Osteocyte (in vitro differentiated cells): ENCODE measurements at places on chromosomes 11 and 22. TPM values are rescaled to one million over a fixed set of nuclear protein-coding genes. Genes with fewer than 3 reads are reported as not detected.

DNA sequence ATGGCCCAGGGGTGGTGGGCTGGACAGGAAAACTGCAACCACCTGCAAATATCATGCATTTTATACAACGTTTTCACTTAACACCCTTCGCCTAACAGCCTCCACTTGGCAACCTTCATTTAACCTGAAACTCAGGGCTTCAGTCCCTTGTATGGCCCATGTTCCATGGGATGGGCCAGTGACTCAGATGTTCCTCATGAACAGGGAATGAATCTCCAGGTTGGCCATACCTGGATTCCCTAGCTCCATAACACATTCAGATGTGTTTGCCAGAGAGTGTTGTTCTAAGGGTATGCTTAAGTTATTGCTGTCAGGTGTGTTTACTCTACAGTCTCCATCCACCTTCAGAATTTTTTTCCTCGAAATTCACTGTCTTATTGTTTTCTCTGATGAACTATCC is 316.9 kb downstream of the JRKL start:
- no peaks in the 10 kb centered on the region for H3K36me3 ChIP-seq
- no peak for DNase-seq
- H3K4me1 ChIP-seq: no peaks in the 10 kb centered on the region

The NAALAD2 gene
- total RNA-seq: 3.9 and 5.5 TPM in 2 replicates

DNA sequence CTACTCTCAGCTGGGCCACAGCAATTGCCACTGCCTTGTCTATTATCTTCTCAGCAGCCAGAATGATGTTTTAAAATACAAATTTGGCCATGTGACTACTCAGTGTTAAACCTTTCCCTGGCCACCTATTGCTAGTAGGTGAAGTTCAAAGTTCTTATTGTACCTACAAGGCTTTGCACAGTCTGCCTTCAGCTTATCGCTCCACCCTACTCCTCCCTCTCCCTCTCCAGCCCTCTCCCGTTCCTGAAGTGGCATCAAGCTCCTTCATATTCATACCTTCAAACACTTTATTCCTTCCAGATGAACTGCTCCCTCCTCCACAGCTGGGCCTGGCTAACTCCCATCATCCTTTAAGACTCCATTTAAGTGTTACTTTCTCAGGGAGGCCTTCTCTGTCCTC is 37.3 kb downstream of the OR10A6 start:
- H3K27ac ChIP-seq: no peak overlapping the region
- peaks cover 2% of the 10 kb centered on the region for H3K36me3 ChIP-seq
- no peaks in the 10 kb centered on the region for H3K27me3 ChIP-seq
- no peak for DNase-seq
- peaks cover 43% of the 10 kb centered on the region for H3K4me1 ChIP-seq

DNA sequence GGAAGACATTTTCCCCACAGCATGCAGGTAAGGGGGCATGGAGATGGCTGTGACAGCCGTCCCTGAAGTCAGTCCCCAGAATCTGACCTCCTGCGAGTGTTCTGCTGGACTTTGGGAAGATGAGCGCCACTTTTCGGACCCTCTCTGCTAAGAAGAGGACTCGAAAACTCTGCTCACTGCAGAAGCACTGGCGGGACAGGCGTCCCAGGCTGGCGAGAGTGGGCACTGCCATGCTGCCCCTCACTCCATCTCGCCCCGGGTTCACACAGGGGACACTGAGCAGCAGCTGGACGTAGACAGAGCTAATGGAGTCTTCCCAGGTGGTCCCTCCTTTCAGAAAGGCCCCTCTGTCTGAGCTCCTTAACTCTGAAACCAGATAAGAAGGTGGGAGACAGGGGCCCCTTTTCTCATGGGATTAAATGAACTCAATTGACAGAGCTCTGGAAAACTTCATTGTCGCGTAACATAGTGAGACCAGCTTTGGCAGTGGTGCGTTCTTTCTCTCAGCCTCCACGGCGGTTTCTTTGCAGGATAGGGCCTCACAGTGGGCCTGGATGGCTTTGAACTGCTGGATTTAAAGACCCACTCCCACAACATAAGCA is 4.8 kb downstream of the ADAMTS8 start:
- peaks cover 2% of the 10 kb centered on the region for H3K36me3 ChIP-seq
- H3K27me3 ChIP-seq: peaks cover 58% of the 10 kb centered on the region
- H3K4me3 ChIP-seq: no peak overlapping the region

- DNase-seq: peak; percentile 87
- no peak overlapping the region for H3K27ac ChIP-seq
- H3K4me1 ChIP-seq: peaks cover 4% of the 10 kb centered on the region
- no peak overlapping the region for H3K4me3 ChIP-seq
- H3K36me3 ChIP-seq: peaks cover 11% of the 10 kb centered on the region
Observed at GRCh38 chr11:67613960-67614715, 7.4 kb downstream of the NDUFV1 start.

The CRYBB2 gene
- total RNA-seq: not detected in 2 replicates

DNA sequence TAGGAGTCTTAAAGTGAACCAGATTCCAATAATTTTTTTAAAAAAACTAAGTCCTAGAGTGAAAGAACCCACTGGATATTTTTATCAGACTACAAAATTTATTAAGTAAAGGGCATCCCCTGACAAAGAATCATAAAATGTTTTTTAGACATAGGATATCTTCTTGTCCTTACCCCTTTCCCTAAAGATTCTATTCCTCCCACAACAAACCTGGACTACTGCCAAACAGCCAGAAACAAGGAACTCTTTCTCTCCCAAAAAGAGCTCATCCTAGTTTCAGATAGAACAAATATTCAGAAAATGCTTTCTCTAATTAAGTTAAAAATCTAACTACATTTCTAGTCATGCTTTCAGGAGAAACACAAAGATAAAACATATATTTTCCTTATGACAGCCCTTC is 327.1 kb downstream of the FAM181B start:
- H3K27me3 ChIP-seq: no peaks in the 10 kb centered on the region
- no peaks in the 10 kb centered on the region for H3K4me1 ChIP-seq
- no peak overlapping the region for H3K4me3 ChIP-seq
- no peaks in the 10 kb centered on the region for H3K36me3 ChIP-seq
- no peak for DNase-seq
- no peak overlapping the region for H3K27ac ChIP-seq

The TRIM68 gene
- total RNA-seq: 10.7 and 13.8 TPM in 2 replicates

The TEX12 gene
- total RNA-seq: 0.78 TPM in 1 of 2 replicates, not detected in the other

DNA sequence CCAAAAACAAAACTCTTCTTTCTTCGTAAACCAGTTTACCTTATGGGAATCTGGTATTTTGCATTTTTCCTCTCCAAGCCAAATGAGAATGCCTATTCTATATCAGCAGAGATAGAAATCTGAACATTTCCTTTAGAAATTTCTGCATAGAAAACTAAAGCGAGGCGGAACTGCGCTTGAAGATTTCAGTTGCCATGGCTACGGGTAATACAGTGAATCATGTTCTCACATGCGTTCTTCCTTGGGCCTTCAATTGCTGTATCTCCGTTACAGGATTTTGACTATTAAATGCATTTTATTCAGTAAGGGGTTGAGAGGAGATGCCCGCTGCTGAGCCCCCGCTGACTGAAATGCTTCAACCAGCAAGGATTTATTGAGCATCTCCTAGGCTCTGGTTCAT is 108.2 kb upstream of the CRYBB3 start:
- H3K27me3 ChIP-seq: peaks cover 12% of the 10 kb centered on the region
- no peak overlapping the region for H3K27ac ChIP-seq
- H3K4me3 ChIP-seq: no peak overlapping the region
- DNase-seq: no peak

DNA sequence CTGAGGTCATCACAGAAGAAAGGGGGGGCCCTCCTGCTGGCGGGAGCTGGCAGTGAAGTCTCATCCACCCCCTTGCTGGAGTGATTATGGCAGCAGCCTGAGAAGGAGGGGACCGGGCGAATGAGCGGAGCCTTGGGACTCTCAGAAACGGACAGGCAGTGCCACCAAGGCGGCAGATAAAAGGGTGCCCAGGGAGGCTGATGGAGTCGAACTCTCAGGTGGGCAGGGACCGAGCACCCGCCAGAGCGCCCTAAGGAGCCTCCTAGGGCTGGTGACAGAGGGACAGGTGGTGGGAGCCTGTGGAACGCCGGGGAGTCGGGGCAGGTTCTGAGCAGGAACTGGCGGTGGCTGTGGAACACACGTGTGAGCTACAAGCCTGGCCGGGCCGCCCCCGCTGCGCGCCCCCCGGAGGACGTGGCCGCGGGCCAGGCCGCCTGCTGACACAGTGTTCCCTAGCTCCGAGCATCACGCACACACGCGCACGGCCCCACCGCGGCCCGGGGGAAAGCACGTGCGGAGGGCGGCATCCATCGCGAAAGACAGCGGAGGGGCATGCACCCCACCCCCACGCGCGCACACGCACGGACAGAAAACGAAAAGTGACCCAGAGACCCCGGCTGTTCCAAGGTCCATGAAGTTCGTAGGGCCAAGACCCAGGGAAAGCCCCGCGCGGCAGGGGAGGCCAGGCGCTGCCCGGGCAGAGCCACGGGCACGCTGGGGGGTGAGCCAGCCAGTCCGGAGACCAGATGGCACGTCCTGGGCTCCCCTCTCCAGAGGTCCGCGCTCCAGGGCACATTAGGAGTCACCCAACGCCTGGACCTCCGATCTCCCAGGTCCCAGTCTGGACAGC is 1.0 kb downstream of the VWCE start:
- peak overlapping the region; percentile 77 for H3K27ac ChIP-seq
- H3K36me3 ChIP-seq: peaks cover 6% of the 10 kb centered on the region
- peak overlapping the region; percentile 78 for H3K4me3 ChIP-seq
- H3K4me1 ChIP-seq: peaks cover 44% of the 10 kb centered on the region
- peak; percentile 91 for DNase-seq
- H3K27me3 ChIP-seq: no peaks in the 10 kb centered on the region

- DNase-seq: no peak
- H3K27me3 ChIP-seq: no peaks in the 10 kb centered on the region
- peaks cover 14% of the 10 kb centered on the region for H3K36me3 ChIP-seq
- no peak overlapping the region for H3K27ac ChIP-seq
- no peak overlapping the region for H3K4me3 ChIP-seq
Observed at GRCh38 chr11:134100171-134100570, 31.3 kb downstream of the JAM3 start.

The LYVE1 gene
- 1.5 and 2.1 TPM in 2 replicates for total RNA-seq

The C11orf42 gene
- total RNA-seq: not detected in 2 replicates

GRCh38 chr22:28143961-28144745 is 225.1 kb upstream of the PITPNB start:
- H3K27me3 ChIP-seq: no peaks in the 10 kb centered on the region
- DNase-seq: no peak
- H3K36me3 ChIP-seq: peaks cover 2% of the 10 kb centered on the region
- peak overlapping the region; percentile 91 for H3K27ac ChIP-seq
- H3K4me1 ChIP-seq: peaks cover 77% of the 10 kb centered on the region

DNA sequence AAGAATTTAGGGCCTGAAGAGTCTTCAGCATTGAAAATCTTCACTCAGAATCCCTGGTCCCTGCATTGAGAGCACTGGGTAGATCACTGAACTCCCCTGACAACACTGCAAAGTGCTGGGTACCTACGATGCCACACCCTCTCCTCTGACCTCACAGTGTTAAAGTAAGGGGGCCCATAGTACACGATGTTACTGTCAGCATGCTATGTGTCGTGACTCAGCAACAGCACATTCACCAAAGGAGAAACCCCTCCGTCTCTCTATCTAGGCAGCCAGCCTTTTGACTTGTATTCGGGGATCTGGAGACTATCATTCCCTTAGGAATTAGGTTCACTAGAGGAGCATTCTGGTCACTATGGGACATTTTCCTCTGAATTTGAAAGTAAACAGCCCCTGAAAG is 67.4 kb upstream of the PITPNB start:
- peaks cover 40% of the 10 kb centered on the region for H3K36me3 ChIP-seq
- H3K27me3 ChIP-seq: no peaks in the 10 kb centered on the region
- no peak overlapping the region for H3K27ac ChIP-seq

- no peak for DNase-seq
- H3K4me1 ChIP-seq: no peaks in the 10 kb centered on the region
- H3K36me3 ChIP-seq: no peaks in the 10 kb centered on the region
- H3K27me3 ChIP-seq: peaks cover 22% of the 10 kb centered on the region
- no peak overlapping the region for H3K27ac ChIP-seq
Observed at GRCh38 chr11:96530473-96530872, 140.7 kb downstream of the JRKL start.

DNA sequence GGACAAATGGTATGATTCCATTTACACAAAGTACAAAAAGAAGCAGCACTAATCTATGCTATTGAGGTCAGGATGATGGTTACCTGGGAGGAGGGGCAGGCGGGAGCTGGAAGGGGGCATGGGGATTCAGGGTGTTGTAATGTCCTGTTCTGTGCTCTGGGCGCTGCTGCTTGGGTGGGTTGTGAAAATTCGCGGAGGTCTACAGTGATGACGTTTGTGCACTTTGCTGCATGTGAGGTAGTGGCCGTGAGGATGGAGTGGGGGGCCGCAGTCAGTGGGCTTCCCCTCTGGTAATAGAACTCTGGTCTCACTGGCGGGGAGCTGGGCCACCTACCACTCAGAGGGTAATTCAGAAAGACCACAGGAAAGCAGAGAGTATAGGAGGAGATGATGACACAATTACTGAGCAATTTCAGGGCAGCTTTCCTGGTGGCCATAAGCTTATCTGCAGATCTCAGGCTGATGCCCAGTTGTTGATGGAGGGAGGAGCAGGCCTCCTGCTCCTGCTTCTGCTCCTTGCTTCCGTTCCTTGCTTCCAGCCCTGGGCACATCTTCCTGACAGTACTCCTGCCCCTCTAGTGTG is 121.5 kb downstream of the CEP164 start:
- no peak overlapping the region for H3K27ac ChIP-seq
- no peaks in the 10 kb centered on the region for H3K4me1 ChIP-seq
- DNase-seq: no peak
- no peaks in the 10 kb centered on the region for H3K36me3 ChIP-seq
- H3K27me3 ChIP-seq: peaks cover 17% of the 10 kb centered on the region

DNA sequence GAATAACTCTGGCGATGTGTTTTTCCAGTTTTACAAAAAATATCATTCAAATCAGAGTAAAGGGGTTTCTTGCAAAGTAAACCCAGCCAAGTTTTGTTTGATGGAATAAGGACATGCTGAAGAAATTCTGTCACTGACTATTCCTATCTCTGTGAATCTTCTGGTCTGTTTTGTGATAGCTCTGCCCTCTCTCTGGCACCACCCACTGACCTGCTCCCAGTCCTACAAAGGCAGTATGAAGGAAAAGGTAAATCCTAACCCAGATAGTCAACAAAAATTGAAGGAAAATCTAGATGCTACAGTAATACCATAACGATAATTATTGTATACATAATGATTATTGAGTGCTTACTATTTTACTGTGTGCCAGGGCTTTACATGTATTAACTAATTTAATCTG is 76.3 kb upstream of the TP53AIP1 start:
- H3K27ac ChIP-seq: no peak overlapping the region
- no peaks in the 10 kb centered on the region for H3K27me3 ChIP-seq
- peaks cover 12% of the 10 kb centered on the region for H3K4me1 ChIP-seq
- no peak overlapping the region for H3K4me3 ChIP-seq

The CNIH2 gene
- total RNA-seq: 3.8 and 5.0 TPM in 2 replicates

The CASP1 gene
- 0.55 and 1.1 TPM in 2 replicates for total RNA-seq

The BBS1 gene
- 44.1 and 51.1 TPM in 2 replicates for total RNA-seq
